ENCODE measurements at places on chromosomes 6 and 20.

DNA sequence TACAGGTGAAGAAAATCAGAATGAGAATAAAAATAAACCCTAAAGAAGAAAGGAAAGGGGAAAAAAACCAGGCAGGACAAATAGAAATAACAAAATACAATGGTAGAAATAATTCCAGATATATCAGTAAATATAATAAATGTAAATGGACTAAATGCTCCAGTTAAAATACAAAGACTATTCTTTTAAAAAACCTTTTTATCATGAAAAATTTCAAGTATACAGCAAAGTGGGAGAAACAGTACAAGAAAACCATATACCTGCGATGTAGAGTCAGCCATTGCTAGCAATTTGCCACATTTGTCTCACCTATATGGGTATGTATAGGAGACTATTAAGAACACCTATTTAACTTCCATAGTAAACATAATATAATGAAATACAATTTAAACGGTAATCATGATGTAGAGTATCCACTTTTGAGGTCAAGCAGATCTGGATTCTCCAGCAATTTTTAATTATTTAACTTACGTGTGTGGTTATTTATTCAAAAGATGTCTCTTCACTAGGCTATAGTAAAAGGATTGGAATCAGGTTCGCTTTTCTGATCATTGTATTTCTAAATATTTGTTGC, 914 bp upstream of the VAPB start:
- no peak for DNase-seq

DNA sequence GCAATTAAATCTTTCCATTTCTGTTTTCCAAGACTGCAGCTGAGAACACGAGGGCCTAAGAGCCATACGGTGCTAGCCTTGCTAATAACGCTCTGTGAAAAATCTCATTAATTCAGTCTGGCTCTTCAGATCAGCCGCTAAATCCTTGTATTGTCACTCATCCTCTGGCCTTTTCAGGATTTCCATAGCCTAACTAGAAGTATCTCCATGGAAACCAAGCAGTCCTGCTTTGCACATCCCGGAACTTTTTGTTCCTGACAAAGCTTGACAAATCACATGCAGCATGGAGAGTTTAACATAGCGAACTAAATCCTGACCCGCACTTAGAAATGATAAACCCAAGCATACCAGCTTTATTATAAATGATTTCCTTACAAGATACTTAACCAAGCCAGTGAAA, 383.7 kb downstream of the CD83 start:
- DNase-seq: no peak

GRCh38 chr20:37880726-37881591, 22.0 kb upstream of the VSTM2L start:
- DNase-seq: no peak

DNA sequence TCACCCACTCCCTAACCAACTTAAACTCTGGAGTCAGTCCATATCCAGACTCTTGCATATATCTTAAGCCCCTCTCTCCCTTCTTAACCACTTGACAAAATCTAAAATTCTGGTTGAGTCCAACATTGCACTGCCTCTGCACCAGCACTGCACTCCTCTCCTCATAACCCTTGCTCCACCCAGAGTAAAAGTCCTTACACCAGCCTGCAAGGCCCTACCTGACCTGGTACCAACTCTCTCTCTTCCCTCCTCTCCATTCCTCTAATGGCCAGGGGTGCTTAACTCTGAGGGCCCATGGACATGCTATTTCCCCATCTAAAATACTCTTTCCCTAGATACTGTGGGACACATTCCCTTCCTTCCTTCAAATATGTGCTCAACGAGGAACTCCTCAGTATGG, 21.0 kb downstream of the STX7 start:
- DNase-seq: no peak

All from vagina (tissue), 2 donors.